ENCODE measurements at places on chromosomes 2 and 18. TPM values are rescaled to one million over a fixed set of nuclear protein-coding genes. Genes with fewer than 3 reads are reported as not detected.

NT5DC4 gene
- total RNA-seq = not detected

C1QL2 gene
- not detected for total RNA-seq

CCDC142 gene
- 63.9 TPM for total RNA-seq

IL1B gene
- 1.3 TPM for total RNA-seq

NAT8 gene
- total RNA-seq = not detected

KCNIP3 gene
- total RNA-seq = not detected

INHBB gene
- total RNA-seq = not detected

PHLPP1 gene
- 7.8 TPM for total RNA-seq

WNT10A gene
- total RNA-seq = 12.4 TPM

WNT6 gene
- not detected for total RNA-seq

TLX2 gene
- total RNA-seq = 0.53 TPM

Measured in CD4-positive, alpha-beta memory T cell (primary cell).